ENCODE measurements at places on chromosomes 16 and 17. TPM values are rescaled to one million over a fixed set of nuclear protein-coding genes. Genes with fewer than 3 reads are reported as not detected.

GRCh38 chr16:53900667-53901066 is 196.7 kb downstream of the FTO start:
- H3K36me3 ChIP-seq: no peaks in the 10 kb centered on the region
- H3K4me3 ChIP-seq: no peak overlapping the region
- no peak for DNase-seq
- no peaks in the 10 kb centered on the region for H3K4me1 ChIP-seq

GRCh38 chr16:66188917-66189725 is 177.4 kb upstream of the CDH5 start:
- H3K27me3 ChIP-seq: no peaks in the 10 kb centered on the region
- no peak overlapping the region for H3K4me3 ChIP-seq
- DNase-seq: no peak
- H3K36me3 ChIP-seq: no peaks in the 10 kb centered on the region
- H3K4me1 ChIP-seq: peaks cover 8% of the 10 kb centered on the region
- H3K27ac ChIP-seq: peak overlapping the region; percentile 23

Gene MEIOB
- total RNA-seq: not detected

Gene TAT
- total RNA-seq: 6.7 TPM

- H3K27ac ChIP-seq: peak overlapping the region; percentile 27
- no peak for DNase-seq
- H3K4me3 ChIP-seq: no peak overlapping the region
- no peaks in the 10 kb centered on the region for H3K36me3 ChIP-seq
- H3K4me1 ChIP-seq: peaks cover 12% of the 10 kb centered on the region
Measured at GRCh38 chr17:44820631-44821212, 9.4 kb downstream of the GJC1 start.

DNA sequence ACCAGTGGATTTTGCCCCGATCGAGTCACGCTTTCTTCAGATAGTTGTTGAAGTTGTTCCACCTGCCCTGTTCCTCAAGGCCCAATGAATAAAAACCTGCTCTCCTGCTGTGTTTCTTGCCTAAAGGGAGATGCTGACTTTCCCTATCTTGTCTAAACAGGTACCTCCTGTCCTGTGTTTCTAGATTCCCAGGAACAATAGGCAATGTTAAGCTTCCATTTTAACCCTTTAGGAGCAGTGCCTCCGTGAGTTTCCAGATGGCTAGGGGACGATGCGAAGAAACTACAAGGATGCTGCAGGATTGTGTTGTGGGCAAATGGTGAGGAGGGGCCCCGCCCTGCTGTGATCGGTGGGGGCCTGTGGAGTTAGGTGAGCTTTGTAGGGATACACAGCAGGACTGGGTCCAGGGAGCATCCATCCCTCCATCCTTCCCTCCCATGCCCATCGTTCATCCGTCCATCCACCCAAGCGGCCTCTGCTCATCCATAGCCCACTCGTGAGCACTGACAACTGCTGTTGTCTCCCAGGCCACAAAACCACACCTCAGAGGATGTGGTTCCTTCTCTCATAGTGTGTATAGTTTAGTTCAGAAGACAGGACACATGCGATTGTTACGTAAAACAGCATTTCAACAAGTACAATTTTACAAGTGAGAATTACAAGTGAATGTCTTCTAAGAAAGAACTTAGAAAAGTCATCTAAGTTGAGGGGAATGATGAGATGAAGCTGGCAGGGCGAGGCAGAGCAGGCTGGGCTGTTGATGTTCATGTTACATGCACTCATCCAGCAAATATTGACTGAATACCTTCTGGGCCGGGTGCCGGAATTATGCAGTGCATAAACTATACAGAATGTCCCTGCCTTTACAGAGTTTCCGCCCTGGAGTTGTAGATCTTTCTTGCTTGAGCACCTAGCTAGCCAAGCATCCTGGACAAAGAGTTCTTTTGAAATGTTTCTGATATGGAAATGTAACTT is 5.2 kb downstream of the ARSG start:
- H3K4me1 ChIP-seq: peaks cover 6% of the 10 kb centered on the region
- no peaks in the 10 kb centered on the region for H3K36me3 ChIP-seq
- H3K4me3 ChIP-seq: no peak overlapping the region
- no peak for DNase-seq
- no peaks in the 10 kb centered on the region for H3K27me3 ChIP-seq

Gene CDC6
- 1.2 TPM for total RNA-seq

Gene TBC1D28
- total RNA-seq: not detected

Gene BEAN1
- total RNA-seq: not detected

- no peak for DNase-seq
- H3K27me3 ChIP-seq: no peaks in the 10 kb centered on the region
- H3K4me3 ChIP-seq: no peak overlapping the region
- peaks cover 100% of the 10 kb centered on the region for H3K36me3 ChIP-seq
- no peaks in the 10 kb centered on the region for H3K4me1 ChIP-seq
Measured at GRCh38 chr16:27465483-27465879, 63.5 kb downstream of the IL21R start.

- H3K4me1 ChIP-seq: peaks cover 8% of the 10 kb centered on the region
- no peak overlapping the region for H3K27ac ChIP-seq
- no peaks in the 10 kb centered on the region for H3K36me3 ChIP-seq
- H3K27me3 ChIP-seq: no peaks in the 10 kb centered on the region
- DNase-seq: no peak
Measured at GRCh38 chr17:77247609-77248008, 106.8 kb downstream of the SEC14L1 start.

Gene SRCIN1
- total RNA-seq: not detected

- no peak for DNase-seq
- H3K4me3 ChIP-seq: no peak overlapping the region
- no peaks in the 10 kb centered on the region for H3K4me1 ChIP-seq
- H3K27ac ChIP-seq: no peak overlapping the region
- H3K27me3 ChIP-seq: peaks cover 6% of the 10 kb centered on the region
Measured at GRCh38 chr16:12896562-12896961, 4.8 kb upstream of the SHISA9 start.

GRCh38 chr17:8068736-8069586 is 18.6 kb downstream of the ALOX12B start:
- peak; percentile 30 for DNase-seq
- peaks cover 7% of the 10 kb centered on the region for H3K27me3 ChIP-seq
- peaks cover 10% of the 10 kb centered on the region for H3K4me1 ChIP-seq
- no peaks in the 10 kb centered on the region for H3K36me3 ChIP-seq

Gene TOM1L1
- total RNA-seq: 31.0 TPM

- no peaks in the 10 kb centered on the region for H3K4me1 ChIP-seq
- no peak overlapping the region for H3K27ac ChIP-seq
- DNase-seq: no peak
- H3K4me3 ChIP-seq: no peak overlapping the region
- H3K36me3 ChIP-seq: no peaks in the 10 kb centered on the region
Measured at GRCh38 chr17:72516772-72517399, 396.1 kb downstream of the SOX9 start.

DNA sequence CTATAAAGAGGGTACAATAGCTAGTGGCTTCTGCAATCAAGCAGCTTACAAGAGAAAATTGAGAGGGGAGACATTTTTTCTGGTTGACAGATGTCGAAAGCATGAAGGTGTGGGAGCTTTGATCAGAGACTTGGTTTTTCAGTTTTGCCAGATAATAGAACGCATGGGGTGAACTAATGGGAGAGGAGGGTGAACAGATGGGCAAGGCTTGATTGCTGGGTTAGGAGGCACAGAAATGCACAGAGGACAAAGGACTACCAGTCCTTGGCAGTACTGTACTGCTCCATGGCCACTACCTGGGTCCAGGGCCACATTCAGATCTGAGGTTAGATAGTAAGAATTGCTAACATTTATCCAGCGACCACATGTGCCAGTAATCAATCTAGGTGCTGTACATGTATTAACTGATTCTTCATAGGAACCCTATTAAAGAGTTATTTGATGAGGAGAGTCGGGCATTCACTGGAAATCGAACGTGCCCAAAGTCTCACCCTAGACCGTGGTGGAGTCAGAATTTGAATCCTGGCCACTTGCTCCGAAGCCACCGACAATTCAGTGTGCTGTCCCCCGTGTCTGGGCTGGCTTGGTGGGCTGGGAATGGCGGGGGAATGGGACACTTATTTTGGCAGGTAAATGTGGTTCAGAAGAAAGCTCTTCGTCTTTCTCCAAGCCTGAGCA is 873 bp upstream of the KSR1 start:
- peak overlapping the region; percentile 91 for H3K27ac ChIP-seq
- DNase-seq: no peak
- H3K4me3 ChIP-seq: peak overlapping the region; percentile 93

GRCh38 chr17:76440751-76441362 is 12.1 kb downstream of the UBE2O start:
- no peaks in the 10 kb centered on the region for H3K4me1 ChIP-seq
- no peak for DNase-seq
- no peaks in the 10 kb centered on the region for H3K36me3 ChIP-seq
- H3K4me3 ChIP-seq: no peak overlapping the region
- H3K27me3 ChIP-seq: no peaks in the 10 kb centered on the region

DNA sequence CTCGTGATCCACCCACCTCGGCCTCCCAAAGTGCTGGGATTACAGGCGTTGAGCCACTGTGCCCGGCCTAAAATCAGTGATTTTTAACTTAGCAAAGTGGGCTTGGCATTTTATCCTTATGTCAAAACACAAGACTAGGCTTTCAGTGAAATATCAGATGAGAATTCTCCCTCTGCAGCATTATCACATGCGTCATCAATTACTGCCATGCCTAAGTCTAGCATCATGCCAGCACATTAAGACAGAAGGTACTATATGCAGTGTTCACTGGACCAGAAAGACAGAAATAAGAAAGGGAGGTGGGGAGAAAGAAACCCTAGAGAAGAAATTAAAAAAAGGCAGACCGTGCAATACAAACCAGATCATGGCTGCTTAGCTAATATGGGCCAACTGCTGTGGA is 29.8 kb downstream of the GPATCH8 start:
- no peaks in the 10 kb centered on the region for H3K36me3 ChIP-seq
- no peak for DNase-seq
- H3K27ac ChIP-seq: no peak overlapping the region
- no peak overlapping the region for H3K4me3 ChIP-seq
- no peaks in the 10 kb centered on the region for H3K27me3 ChIP-seq
- H3K4me1 ChIP-seq: no peaks in the 10 kb centered on the region

Gene KRTAP4-8
- not detected for total RNA-seq

Gene CISD3
- 27.6 TPM for total RNA-seq

Gene ALOX12
- not detected for total RNA-seq

- no peak overlapping the region for H3K4me3 ChIP-seq
- no peak overlapping the region for H3K27ac ChIP-seq
- H3K36me3 ChIP-seq: no peaks in the 10 kb centered on the region
- DNase-seq: no peak
- no peaks in the 10 kb centered on the region for H3K27me3 ChIP-seq
Measured at GRCh38 chr17:76417499-76418143, 33.2 kb downstream of the SPHK1 start.

DNA sequence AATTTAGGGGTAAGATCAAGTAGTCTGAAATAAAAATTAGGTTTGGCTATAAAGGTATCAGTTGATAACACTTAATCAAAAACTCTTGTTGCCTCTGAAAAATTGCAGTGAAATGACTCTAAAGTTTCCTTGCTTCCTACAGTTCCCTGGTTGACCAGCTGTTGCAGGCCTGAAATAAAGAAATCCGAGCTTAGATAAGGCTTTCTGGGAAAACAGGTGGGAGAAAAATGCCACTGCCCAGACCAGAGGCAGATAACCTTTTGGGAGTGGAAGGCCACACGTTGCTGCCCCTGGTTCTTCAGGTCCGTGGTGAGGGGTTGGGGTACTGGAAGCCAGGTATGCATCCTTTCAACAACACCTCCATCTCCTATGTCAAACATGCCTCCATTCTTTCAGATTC is 111.3 kb downstream of the HS3ST3A1 start:
- no peaks in the 10 kb centered on the region for H3K27me3 ChIP-seq
- H3K4me3 ChIP-seq: no peak overlapping the region
- no peak overlapping the region for H3K27ac ChIP-seq
- no peak for DNase-seq
- H3K36me3 ChIP-seq: no peaks in the 10 kb centered on the region
- no peaks in the 10 kb centered on the region for H3K4me1 ChIP-seq

DNA sequence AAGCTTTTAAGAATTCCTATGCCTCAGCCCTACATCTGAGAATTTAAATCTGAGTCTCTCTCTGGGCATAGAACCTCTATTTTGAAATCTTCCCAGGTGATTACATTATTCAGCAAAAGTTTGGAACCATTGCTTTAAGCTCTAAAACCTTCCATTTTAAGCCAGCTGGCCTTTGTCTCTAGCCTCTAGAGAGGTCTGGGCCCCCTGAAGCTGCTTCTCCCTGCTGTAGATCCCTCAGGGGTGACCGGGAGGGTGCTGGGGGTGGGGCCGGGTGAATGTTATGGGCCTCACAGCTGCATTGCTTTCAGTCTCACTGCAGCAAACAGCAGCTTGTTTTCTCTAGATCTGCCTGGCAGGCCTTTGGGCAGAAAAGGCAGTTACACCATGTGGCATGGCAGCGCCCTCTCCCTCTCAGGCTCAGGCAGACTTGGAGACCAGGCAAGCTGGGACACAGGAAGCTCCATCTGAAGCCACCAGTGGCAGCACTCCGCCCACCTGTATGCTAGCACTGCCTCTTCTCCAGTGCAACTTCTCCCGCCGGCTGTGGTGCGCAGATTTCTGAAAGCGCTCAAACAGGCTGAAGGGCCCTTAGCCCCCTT is 66.3 kb downstream of the MPRIP start:
- no peaks in the 10 kb centered on the region for H3K36me3 ChIP-seq
- H3K27me3 ChIP-seq: no peaks in the 10 kb centered on the region
- no peak for DNase-seq
- H3K4me3 ChIP-seq: no peak overlapping the region
- peak overlapping the region; percentile 59 for H3K27ac ChIP-seq
- peaks cover 11% of the 10 kb centered on the region for H3K4me1 ChIP-seq

Gene TSPAN10
- total RNA-seq: not detected

- H3K27me3 ChIP-seq: no peaks in the 10 kb centered on the region
- no peak for DNase-seq
- no peak overlapping the region for H3K4me3 ChIP-seq
- no peak overlapping the region for H3K27ac ChIP-seq
- H3K4me1 ChIP-seq: no peaks in the 10 kb centered on the region
Measured at GRCh38 chr17:48767263-48767774, 38.8 kb upstream of the HOXB13 start.

GRCh38 chr16:20372701-20373100 is 20.2 kb upstream of the UMOD start:
- DNase-seq: no peak
- H3K36me3 ChIP-seq: no peaks in the 10 kb centered on the region
- no peaks in the 10 kb centered on the region for H3K4me1 ChIP-seq
- no peak overlapping the region for H3K27ac ChIP-seq
- H3K4me3 ChIP-seq: no peak overlapping the region

DNA sequence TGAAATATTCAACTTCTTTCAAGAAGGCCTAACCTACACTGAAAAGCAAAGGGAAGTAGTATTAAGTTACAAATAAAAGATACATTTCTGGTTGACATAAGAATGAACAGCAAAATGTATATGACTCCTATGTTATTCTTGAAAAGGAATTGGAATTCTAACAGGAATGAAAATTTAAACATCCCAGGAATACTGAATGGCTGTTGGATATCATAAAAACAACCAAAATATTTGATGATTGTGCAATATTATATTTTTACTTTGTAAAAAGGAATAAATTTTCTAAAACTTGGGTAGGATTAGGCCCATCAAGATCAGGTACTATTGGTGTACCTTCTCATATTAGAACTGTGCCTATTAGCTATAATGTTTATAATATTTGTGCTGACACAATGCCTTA is 50.0 kb downstream of the CYB5B start:
- H3K4me3 ChIP-seq: no peak overlapping the region
- H3K27me3 ChIP-seq: no peaks in the 10 kb centered on the region
- no peaks in the 10 kb centered on the region for H3K36me3 ChIP-seq
- no peak overlapping the region for H3K27ac ChIP-seq

Data from ascending aorta (tissue), 2 donors.